ENCODE measurements at places on chromosomes 16 and 17. TPM values are rescaled to one million over a fixed set of nuclear protein-coding genes. Genes with fewer than 3 reads are reported as not detected.

Gene TMEM98
- polyA plus RNA-seq: 203 TPM

Gene PYDC1
- polyA plus RNA-seq: not detected

Gene KRTAP17-1
- polyA plus RNA-seq: not detected

- H3K27me3 ChIP-seq: no peaks in the 10 kb centered on the region
- H3K36me3 ChIP-seq: no peaks in the 10 kb centered on the region
- H3K4me3 ChIP-seq: no peak overlapping the region
- peaks cover 3% of the 10 kb centered on the region for H3K4me1 ChIP-seq
- peak; percentile 33 for DNase-seq
- H3K27ac ChIP-seq: peak overlapping the region; percentile 18
Measured at GRCh38 chr16:4089811-4090301, 26.4 kb downstream of the ADCY9 start.

- no peaks in the 10 kb centered on the region for H3K27me3 ChIP-seq
- H3K4me3 ChIP-seq: no peak overlapping the region
- H3K36me3 ChIP-seq: peaks cover 20% of the 10 kb centered on the region
- no peaks in the 10 kb centered on the region for H3K4me1 ChIP-seq
Measured at GRCh38 chr16:19666477-19666876, 51.5 kb downstream of the KNOP1 start.

Measured in small intestine (tissue), 16 donors.